Glutamatergic neuron (in vitro differentiated cells): ENCODE measurements at places on chromosomes 6 and 20. TPM values are rescaled to one million over a fixed set of nuclear protein-coding genes. Genes with fewer than 3 reads are reported as not detected.

Gene SLC26A8
- total RNA-seq = 0.29 TPM

Gene C6orf141
- total RNA-seq = not detected

Gene C20orf202
- total RNA-seq = not detected

Gene SYCP2
- 0.69 TPM for total RNA-seq

- peaks cover 4% of the 10 kb centered on the region for H3K27me3 ChIP-seq
- H3K36me3 ChIP-seq = no peaks in the 10 kb centered on the region
- H3K4me3 ChIP-seq = peak overlapping the region; percentile 48
- H3K4me1 ChIP-seq = peaks cover 56% of the 10 kb centered on the region
Measured at GRCh38 chr20:25549843-25550477, 35.4 kb downstream of the NINL start.

GRCh38 chr6:100719883-100720682 lies 161.0 kb downstream of the ASCC3 start:
- no peak overlapping the region for H3K4me3 ChIP-seq
- no peaks in the 10 kb centered on the region for H3K27me3 ChIP-seq
- DNase-seq = no peak
- no peak overlapping the region for H3K27ac ChIP-seq
- no peaks in the 10 kb centered on the region for H3K4me1 ChIP-seq
